ENCODE measurements at places on chromosomes 7 and 10.

- DNase-seq, result no peak
Observed at GRCh38 chr7:47568547-47568946, 13.4 kb downstream of the TNS3 start.

DNA sequence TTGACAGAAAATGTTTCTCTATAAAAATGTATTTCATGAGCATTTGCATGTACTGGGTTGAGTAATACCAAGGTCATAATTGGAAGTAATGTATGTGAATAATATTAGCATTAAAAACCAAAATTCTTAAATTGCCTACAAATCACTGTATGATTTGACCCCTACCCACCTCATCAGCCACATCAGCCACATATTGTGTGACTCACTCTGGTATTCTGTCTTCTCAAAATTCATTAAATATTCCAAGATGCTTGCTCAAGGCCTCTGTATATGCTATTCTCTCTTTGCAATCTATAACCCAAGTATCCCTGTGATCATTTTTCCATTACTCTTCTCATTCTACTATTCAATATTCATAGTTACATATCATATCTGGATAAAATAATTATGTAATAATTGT, 21.4 kb downstream of the POT1 start:
- DNase-seq, result no peak

- DNase-seq, result no peak
Observed at GRCh38 chr10:18460032-18460431, 191.4 kb downstream of the NSUN6 start.

DNA sequence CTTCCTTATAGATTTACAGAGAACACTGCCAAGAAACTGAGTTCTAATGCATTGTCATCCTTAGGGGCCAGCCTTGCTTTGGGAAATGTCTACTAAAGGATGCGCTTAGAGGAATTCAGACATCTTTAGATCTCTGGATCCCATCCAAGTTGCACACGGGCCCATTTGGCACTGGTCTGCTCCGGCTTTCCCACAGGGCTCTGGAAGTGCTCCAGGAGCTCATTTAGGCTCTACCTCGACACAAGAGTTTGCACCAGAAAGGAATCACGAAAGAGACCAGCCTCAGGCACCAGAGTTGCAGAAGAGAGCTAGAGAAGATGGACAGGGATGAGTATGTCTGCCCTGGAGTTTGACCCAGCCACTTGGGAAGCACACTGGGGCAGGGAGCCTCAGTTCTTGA, 150.1 kb upstream of the TMEM72 start:
- no peak for DNase-seq

- DNase-seq, result no peak
Observed at GRCh38 chr7:40059057-40059456, 75.4 kb downstream of the MPLKIP start.

DNA sequence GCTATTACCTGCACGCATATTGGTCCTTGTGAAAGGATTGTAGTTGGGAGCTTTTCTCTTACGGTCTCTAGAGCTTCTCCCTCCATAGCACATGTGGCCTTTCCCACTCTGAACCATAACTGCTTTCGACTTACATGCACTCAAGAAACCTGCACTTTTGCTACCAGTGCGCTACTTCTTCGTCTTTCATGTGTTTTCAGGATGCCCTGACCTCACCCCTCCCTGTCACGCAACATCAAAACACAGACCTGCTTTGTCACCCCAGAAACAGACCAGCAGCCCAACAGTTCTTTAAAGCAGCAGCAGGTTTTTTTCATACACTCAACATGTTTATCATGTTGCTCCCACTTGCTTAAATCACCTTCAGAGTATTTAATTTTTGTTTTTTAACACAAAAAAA, 243.5 kb upstream of the TCF7L2 start:
- DNase-seq, result no peak

DNA sequence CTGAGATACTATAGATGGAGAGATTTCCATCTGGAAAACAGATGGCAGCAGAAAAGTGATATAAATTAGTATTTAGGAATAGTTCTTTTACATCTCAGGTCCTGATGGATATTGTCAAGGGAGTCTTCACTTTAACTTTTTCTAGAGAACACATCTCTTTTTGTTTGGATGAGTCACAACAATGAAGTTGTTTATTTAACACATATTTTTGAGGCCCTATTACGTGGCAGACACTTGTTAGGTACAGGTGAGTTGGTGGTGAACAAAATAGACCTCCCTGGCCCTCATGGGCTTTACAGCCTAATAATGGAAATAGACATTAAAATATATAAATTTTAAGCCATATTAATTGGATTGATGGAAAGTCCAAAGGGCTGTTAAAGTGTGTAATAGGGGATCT, 168.3 kb downstream of the VTI1A start:
- DNase-seq, result no peak

DNA sequence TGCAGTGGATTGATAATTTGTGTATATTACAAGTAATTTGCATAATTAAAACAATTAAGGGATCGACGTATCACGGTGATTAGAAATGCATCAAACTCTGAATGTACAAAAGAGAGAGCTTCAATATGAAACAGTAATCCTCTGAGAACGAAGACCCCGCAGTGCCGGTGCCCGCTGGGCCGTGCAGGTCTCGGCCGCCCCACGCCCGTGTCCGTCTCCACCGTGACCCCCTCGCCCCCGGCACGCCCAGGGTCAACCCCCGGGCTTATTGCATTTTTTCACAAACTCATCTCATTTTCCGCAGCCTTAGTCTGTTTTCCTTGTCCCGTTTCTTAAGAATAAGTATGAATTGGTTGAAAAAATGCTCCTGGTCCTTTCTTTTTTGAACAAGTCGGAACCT, 218.6 kb downstream of the TCERG1L start:
- no peak for DNase-seq

DNA sequence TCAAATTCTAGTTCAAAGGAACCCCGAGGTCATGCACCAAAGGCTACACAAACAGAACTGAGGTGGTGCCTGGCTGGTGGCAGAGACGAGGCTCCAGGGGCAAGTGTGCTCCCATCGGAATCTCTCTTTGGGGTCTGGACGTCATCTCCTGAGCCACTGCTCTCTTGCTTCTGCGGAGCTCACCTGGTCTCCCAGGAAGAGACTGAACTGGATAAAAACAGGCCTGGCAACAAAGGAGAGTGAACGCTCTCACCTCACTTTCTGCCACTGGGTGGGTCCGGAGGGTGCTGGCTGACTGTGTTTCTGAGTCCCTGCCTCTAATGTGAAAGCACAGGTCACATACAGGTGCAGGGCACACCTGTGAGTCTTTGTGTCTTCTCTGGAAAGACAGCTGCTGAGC, 22.4 kb downstream of the VIPR2 start:
- no peak for DNase-seq

DNA sequence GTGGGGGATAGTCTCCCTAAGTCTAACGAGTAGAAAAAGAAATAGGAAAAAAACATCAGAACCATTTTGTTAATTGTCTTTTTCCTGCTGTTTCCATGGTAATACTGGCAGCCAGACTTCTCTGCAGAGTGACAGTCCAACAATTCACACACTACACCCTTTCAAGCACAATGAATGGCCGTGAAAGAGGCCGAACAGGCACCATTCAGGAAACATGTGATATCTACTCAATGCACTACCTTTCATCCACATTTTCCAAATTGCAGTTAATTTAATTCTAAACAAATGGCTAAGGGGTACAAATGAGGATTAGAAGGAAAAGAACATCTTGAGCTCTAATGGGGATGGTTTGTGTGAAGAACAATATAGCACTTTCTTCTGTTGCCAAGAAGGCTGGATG, 358.5 kb upstream of the ANKRD30A start:
- DNase-seq, result no peak

GRCh38 chr10:21975378-21975990, 28.0 kb downstream of the DNAJC1 start:
- DNase-seq, result no peak

DNA sequence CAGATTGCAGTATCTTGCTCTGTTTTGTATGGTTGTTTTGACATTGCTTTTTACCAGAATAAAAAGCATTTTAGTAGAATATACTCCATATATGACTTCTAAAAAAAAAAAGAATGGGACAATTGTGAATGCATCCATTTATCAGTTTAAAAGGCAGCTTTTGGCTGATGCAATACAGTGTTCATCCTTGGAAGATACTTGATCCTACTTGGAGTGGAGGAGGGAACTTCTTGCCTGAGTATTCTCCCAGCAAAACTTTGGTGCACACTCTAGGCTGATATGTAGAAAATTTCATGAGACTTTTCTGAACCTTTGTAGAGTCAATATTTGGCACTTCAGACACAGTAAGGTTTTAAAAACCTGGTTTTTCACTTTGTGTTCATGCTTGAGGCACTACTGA, 40.2 kb downstream of the WDR11 start:
- no peak for DNase-seq

DNA sequence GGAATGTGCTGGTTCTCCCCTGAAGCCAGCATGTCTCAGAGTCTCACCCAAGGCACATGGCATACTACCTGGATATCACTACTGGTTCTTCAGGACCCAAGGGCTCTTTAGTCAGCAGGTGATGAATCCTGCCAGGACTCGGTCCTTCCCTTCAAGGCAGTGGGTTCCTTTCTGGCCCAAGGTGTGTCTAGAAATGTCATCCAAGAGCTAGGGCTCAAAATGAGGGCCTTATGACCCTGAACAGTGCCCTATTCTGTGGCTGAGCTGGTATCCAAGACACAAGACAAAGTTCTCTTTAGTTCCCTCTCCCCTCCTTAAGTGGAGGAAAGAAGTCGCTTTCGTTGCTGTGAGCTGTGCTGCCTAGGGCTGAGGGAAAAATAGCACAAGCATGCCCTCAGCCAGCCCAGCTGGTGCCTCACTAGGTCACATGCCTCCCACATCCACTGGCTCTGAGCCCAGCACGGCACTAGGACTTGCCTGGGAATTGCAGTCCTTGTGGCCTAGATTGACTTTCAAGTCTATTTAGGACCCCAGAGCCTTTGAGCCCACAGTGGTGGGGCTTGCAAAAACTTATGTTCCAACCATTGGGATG, 106.0 kb downstream of the BMS1 start:
- DNase-seq, result no peak

GRCh38 chr10:96511044-96511945, 2.4 kb downstream of the TLL2 start:
- DNase-seq, result no peak

DNA sequence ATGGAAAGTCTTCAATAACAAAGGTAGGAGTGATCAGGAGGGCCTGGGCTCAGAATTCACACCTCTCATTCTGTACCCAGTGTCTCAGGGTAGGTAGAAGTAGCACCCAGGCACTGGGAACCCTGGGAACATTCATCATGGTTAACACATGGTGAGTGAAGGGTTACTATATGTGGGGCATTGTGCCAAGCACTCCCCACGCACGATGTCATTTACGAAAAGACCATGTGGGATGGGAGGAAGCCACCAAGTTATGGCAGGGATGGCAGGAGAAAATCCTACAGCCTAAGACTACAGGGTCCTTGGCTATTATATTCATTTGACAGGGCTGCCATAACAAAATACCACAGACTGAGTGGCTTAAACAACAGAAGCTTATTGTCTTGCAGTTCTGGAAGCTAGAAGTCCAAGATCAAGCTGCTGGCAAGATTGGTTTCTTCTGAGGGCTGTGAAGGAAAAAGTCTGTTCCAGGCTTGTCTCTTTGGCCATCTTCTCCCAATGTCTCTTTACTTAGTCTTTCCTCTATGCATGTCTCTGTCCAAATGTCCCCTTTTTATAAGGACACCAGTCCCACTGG, 27.7 kb upstream of the DDIT4 start:
- DNase-seq, result no peak

GRCh38 chr7:33754933-33755928, 150.1 kb upstream of the BMPER start:
- DNase-seq, result no peak

GRCh38 chr7:122309421-122309820, 4.9 kb upstream of the FEZF1 start:
- DNase-seq, result no peak

GRCh38 chr7:156832195-156832877, 60.6 kb downstream of the LMBR1 start:
- DNase-seq, result no peak

GRCh38 chr7:2978408-2978807, 65.3 kb downstream of the CARD11 start:
- DNase-seq, result peak; percentile 11

- DNase-seq, result peak; percentile 32
Observed at GRCh38 chr7:93147363-93147762, 822 bp downstream of the SAMD9L start.

- no peak for DNase-seq
Observed at GRCh38 chr10:4526311-4526731, 299.7 kb upstream of the AKR1E2 start.

DNA sequence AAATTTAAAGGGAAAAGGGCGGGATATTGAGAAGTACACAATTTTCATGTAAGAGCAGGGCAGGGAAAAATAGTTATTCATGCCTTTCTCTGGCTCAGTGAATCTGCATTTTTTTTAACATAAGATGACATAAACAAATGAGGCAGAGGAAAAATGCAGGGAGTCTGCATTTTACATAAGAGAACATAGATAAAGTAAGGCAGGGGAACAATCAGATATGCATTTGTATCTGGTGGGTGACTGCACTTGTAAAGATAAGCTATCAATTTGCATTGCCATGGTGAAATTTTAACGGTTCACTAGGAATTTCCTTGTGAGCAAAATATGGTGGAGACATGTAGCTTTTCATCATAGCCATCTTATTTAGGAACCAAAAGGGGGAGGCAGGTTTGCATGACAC, 33.5 kb downstream of the ALOX5 start:
- DNase-seq, result no peak

- no peak for DNase-seq
Observed at GRCh38 chr7:88337572-88337971, 30.9 kb upstream of the STEAP4 start.

- no peak for DNase-seq
Observed at GRCh38 chr10:19775296-19775695, 40.9 kb upstream of the PLXDC2 start.

DNA sequence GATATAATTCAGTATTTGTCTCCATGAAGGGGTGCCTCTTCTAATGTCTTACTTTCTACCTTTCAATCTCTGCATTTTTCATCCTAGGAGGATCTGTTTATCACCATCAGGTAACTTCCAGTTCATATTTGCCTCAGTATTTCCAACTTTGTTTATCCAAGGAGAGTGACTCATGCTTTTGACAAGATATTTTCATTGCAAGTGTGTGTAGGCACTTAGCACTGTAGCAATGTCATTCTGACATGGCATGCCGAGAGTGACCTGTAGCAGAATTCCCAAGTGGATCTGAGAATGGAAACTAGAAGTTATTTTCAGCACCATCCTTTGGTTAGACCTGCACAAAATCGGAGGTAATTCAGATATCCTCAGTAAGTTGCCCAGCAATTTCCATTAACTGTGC, 129.9 kb downstream of the INHBA start:
- no peak for DNase-seq

GRCh38 chr7:7176406-7177043, 5.8 kb upstream of the C1GALT1 start:
- no peak for DNase-seq

- DNase-seq, result peak; percentile 68
Observed at GRCh38 chr7:157273208-157274093, 63.4 kb upstream of the DNAJB6 start.

- DNase-seq, result no peak
Observed at GRCh38 chr10:79348640-79348988, 1.3 kb downstream of the PPIF start.

GRCh38 chr10:86684331-86685097, 16.2 kb downstream of the LDB3 start:
- DNase-seq, result no peak

GRCh38 chr7:6497637-6497905, 49.8 kb upstream of the DAGLB start:
- no peak for DNase-seq

All from HL-60 (cell line).